HCEC 1CT (cell line): ENCODE measurements at places on chromosomes 5 and 9.

DNA sequence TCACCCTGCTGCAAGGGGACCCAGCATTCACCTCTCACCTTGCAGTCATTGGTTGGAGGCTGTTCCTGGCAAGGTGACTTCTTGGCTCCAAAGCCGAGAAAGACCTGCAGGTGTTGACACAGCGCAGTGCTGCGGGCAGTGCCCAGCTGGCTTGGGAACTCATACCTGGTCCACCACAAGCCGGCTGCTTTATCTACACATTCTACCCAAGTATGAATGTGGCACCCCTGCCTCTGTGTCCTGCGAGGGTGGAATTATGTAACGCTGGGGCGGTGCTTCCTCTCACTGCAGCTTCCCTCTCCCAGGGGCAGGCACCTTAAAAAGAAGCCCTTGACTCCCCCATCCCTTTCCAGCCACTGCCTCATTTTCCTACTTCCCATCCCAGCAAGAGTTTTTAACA lies 2.5 kb upstream of the ZMYND19 start:
- no peak for DNase-seq

- no peak for DNase-seq
These were observed 31.0 kb upstream of the FSD1L start for GRCh38 chr9:105416840-105417239.

DNA sequence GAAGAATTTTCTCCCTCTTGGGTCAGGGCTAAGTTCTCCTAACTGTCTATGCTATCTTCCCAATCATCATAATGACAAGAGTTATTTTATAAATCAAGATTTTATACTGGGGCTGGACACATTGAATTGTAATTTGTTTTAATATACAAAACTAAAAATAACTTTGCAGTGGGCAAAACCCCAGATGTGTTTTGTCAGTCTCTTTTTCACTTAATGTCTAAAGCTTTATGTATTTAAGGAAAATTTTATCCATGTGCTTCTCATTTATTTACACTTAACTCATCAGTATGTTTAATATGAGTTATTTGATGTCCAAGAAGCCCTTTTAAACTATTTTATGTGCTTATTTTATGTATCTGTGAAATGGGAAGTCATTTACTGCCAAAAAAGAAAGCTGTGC lies 362.8 kb upstream of the ADAMTSL1 start:
- DNase-seq = no peak

DNA sequence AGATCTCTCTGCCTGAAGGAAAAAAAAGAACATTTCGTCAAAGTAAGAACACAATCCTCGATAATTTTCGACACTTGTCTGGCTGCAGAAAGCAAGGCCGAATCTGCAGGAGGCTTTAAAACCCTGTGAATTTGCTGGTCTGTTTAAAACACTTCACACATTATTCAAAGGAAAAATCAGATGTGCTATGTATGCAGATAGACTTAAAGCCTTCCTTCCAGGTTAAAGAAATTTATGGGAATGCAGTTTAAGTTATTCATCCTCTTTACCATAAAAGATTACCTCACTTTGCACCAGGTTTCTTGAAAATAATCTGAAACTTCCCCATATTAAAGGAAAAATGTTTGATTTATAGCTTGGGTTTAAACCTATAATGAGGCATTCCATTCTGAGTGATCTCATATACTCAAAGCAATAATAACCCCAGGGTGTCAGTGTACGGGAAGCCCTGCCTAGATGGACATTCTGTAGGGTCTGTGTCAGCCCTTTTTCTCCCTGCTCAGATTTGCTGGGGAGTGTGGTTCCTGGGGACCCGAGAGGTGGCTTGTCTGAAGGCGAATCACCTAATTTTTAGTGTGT lies 323.5 kb upstream of the SLC24A2 start:
- no peak for DNase-seq

- DNase-seq = no peak
These were observed 22.7 kb upstream of the CATSPER3 start for GRCh38 chr5:134945041-134945440.

DNA sequence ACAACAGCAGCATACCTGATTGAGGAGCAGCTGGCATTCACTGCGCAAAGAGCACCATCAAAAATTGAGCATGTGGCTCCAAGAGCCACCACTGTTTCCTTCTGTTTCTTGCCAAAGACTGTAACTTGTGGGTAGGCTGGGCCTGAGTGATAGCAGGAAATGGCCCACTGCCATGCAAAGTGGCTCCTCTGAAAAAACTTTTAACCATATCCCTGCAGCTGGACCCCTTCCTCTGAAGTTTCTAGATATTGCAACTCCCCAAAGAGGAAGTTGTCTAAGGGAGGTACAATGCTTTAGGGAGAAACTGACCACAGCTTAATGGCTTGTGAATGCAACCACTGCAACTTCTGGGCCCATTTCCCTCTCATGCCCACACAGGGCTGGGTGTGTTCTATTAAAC lies 355.4 kb upstream of the PDE4D start:
- DNase-seq = no peak
